Cardiac muscle cell (in vitro differentiated cells and primary cell): ENCODE measurements at places on chromosomes 4 and X. TPM values are rescaled to one million over a fixed set of nuclear protein-coding genes. Genes with fewer than 3 reads are reported as not detected.

- no peak for DNase-seq
These were observed 615.0 kb downstream of the FAM133A start for GRCh38 chrX:94288972-94289371.

DNA sequence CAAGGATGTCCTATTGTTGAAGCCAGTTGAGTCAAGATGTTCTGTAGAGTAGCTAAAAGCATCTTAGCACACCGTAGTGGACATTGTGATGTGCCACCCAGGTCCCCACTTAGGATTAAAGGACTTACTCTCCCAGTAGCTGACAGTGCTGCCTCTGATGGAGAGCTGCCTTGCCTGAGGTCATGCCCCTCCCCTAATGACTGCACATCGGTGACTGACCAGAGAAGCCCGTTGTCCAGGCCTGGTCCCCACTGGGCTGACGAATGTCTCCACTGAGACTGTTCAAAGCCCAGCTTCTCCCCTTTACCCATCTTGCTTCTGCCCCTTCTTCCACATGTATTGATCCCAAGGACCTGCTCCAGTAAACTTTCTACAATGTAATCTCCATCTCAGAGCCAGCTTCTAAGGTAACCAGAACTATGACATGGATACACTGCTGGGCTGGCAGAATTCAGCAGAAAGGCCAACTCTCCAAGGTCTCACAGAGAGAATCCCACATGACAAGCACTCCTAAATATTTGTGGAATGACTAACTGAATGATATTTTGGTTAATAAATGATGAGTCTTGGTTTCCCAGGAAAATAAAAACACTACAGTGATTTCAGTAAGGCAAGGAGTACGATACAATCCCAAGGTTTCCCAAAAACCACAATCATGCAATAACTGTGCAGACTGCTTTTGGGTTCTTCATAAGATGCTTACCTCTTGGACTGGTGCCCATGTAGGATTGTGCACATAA lies 82.4 kb upstream of the TMEM150C start:
- DNase-seq: no peak

The SLC9A7 gene
- 16.6 and 19.6 TPM in 2 replicates for total RNA-seq

The ARHGAP24 gene
- 8.6 and 10.4 TPM in 2 replicates for total RNA-seq
